NCI-H226 (cell line): ENCODE measurements at places on chromosomes 11 and 22.
A peak's percentile ranks its signal among the peaks of the same experiment; 100 is the strongest.

- DNase-seq, result peak; percentile 60
Measured at GRCh38 chr22:36506637-36507517, at the start of gene FOXRED2. FOXRED2 (minus strand) TSS chr22:36507040; CDS start chr22:36506422, 618 bp downstream.

- no peak for DNase-seq
Measured at GRCh38 chr22:37007651-37008050, 11.6 kb downstream of the TST start.

- no peak for DNase-seq
Measured at GRCh38 chr11:44725757-44726282, 942 bp upstream of the TSPAN18 start.

DNA sequence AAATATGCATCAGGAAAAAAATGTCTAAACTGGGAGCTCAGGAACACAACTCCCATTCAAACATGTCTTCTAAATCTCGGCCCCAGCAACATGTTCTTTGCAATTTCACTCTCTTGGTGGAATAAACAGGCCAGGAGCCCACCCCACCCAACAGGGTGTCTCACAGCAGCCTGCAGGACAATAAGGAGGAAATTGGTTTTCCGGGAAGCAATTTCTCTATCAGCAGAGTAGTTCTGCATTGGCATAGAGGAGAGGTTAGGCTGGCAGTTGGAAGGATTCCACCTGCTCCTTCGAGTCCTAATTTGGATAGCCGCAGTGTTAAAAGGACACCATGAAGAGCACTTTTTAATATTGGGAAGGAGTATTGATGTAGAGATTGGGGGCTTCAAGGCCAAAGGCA lies 55.9 kb upstream of the BARX2 start:
- no peak for DNase-seq

DNA sequence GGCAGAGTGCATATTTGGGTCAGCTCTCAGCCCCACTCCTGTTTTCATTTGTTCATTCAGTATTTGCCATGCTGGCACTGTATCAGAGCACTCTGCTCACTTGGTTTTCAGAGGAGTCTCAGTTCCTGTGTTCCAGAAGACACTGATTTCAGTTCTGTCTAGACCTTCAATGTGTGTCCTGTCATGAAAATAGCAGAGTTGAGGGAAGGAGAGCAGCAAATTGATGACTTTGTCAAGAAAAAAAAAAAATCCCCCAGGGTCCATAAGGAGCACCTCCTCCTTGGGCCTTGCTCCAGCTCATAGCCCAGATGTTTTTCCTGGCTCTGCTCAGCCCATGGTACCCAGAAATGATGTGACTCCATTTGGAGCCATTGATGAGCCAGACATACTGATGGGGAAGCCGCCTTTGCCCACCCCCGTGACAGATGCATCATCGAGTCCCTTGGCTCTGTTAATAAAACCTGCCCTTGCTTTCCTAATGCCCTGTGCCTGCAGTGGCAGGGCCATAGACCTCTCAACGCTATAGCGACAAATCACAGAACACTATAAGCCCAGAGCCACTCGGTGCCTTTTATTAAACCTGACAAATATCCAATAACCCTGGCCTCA lies 107.0 kb downstream of the PKNOX2 start:
- no peak for DNase-seq

DNA sequence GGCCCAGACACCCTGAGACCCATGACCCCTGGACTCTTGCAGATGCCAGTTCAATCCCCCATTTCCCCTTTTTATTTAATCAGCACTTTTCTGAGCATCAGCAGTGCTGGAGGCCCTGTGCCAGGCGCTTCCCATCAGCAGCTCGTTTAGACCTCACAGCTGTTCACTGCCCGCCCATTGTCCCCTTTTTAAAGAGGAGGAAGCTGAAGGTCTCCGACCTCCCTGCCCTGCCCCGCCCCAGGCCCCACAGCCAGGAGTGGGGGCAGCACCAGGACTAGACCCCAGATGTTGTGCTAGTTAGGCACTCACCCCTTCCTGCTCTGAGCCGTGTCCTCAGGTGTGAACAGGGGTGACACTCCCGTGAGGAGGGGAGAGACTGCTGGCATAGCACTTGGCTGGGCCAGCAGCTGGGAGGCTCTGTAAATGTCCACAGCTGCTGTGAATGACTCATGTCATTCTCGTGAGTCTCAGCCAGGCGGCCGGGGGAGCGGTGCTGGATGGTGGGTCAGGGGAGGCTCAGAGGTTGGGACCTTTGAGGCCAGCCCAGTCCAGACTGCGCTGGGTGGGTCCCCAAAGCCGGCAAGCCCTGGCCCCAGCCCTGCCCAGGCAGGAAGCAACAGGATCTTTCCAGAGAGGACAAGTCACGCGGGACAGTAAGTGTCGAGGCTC lies 19.9 kb downstream of the EMID1 start:
- no peak for DNase-seq

DNA sequence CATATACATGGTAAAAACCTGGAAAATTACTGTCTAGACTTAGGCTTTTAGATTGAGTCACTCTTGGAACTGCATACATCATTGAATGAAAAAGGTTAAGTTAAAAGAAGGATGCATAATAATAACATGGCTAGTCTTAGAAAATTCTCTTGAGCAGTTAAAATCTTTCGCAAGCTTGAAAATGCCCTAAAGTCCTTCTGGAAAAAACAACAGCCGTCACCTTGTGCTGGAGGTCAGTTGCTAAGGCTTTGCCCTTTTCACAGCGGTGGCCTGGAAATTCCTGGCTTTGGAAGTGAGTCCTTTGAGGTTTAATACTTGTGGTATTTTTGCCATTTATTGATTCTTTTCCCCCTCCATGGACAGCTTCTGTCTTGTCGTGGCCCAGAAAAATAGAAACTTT lies 17.4 kb upstream of the FBLN1 start:
- no peak for DNase-seq

- no peak for DNase-seq
Measured at GRCh38 chr11:119872611-119873310, 143.8 kb upstream of the NECTIN1 start.

- DNase-seq, result no peak
Measured at GRCh38 chr22:43867839-43868635, 5.7 kb upstream of the SULT4A1 start.

DNA sequence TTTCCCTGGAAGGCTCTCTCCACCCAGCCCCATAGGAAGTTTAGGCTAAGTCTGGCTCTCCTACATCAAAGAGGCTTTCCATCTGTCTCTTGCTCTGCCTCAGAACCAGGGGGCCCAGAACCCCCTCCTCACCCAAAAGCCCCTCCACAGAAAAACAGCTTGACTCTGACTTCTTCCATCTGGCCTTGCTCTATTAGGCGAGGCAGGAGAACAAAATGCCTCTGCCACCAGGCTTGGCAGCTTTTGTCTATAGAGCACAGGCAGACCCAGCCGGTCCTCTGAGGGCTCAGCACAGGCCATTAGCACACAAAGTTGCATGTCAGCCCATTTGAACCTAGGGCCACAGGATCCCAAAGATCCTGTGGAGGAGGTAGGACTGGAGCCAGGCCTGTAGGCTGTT lies 75.7 kb upstream of the SUSD2 start:
- no peak for DNase-seq

DNA sequence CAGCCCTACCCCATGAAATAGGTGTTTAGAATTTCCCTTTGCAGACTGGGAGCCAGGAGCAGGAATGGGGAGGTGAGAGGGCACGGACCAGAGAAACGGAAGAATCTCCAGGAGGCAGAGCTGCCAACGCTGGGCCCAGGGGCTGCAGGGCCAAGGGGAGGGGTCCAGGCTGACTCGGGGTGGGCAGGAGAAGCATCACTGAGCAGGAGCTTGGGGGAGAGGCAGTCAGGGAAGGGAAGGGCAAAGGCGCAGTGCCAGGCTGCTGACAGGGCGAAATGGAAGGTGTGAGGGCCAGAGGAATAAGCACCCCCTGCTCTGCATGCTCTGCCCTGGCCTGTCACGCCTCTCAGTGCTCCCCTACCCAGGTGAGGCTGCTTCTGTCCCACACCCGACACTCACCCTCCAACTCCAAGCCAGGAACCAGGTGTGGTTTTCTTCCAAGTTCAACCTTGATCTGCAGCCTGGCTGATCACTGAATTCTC lies 14.5 kb downstream of the LRRC32 start:
- no peak for DNase-seq

- DNase-seq, result no peak
Measured at GRCh38 chr11:95175818-95176380, 55.1 kb downstream of the SESN3 start.

DNA sequence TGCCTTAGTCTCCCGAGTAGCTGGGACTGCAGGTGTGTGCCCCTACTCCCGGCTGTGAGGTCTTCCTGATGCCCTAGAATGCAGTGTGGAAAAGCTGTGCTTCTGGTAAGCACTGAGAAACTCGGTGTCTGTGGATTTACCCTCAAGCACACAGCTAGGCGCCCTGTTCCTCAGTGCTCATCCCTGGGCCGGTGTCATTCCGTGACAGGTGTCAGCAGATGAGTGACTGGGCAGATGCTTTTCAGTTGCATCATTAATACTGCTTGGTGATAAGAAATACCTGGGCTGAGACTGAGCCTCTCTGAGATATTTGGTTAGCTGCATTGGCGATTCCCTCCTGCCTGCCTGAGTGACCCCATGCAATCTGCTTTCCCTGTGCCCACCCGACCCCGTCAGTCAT lies 21.8 kb downstream of the FAM118A start:
- no peak for DNase-seq

DNA sequence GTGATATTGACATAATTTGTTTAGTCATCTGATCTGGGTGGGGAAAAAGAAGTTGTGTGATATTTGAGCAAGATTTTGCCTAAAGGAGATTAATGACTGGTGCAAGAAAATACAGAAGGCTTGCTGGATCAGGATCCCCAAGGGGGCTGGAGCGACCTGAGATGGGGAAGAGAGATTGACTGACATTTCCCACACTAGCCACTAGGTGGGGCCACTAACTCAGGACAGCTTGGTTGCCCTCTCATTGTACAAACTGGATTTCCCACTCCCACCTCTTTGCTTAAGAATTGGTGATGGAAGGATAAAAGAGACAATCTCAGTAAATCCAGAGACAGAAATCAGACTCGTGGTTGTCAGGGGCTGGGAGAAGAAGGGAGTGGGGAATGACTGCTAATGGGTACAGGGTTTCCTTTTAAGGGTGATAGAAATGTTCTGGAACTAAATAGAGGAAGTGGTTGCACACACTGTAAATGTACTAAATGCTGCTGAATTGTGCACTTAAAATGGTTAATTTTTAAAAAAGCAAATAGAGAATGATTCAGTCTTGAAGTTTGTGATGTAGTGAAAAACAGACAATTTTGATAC lies 50.7 kb downstream of the CTTN start:
- DNase-seq, result no peak

DNA sequence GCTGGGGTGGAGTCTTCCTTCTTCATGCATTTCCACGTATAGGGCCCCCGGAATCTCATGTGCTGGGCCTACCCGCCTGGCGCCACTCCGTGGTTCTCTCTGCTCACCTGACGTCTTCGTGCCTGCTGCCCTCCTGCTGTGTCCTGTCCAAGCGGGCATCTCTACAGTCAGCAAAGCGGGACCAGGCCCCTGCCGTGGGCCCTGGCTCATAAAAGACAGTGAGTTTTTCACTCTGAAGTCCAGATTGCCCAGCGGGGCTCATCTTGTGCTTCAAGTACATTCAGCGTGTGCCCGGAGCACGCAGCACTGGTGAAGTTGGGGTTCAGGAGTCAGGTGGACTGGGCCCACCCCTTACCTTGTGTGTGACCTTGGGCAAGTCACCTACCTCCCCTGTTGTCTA lies 17.4 kb downstream of the C11orf24 start:
- DNase-seq, result no peak

DNA sequence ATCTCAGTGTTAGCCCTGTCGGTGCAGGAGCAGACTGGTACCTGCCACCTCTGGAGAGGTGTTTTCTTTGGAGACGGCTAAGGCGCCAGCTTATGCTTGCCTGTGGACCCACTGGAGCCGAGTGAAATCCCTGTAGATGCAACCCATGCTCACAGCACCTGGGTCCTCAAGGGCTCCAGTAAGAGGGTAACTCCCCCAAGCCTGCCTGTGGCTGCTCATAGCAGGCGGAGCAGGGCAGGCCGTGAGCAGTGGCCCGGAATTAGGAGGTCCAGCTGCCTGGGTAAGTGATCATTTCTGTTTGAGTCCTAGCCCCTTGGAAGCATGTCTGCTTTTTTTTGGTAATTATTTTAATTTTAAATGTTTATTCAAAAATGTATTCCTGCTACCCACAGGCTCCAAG lies 43.8 kb downstream of the NAT10 start:
- DNase-seq, result no peak

DNA sequence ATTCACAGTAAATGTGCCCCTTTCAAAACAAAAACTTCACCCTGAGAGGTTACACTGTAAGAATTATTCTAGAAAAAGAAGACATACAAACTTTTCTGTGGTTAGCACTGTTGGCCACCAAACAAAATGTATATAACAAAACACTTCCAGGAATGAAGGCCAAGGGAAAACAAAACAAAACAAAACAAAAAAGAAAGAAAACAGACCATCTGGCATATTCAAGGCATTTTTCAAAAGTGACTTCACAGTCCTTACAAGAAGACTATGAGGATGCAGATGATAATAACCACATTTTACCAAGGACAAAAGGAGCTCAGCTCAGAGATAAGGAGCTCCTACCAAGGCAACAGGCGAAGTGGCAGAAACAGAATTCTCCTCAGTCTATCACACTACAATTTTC lies 24.9 kb downstream of the CTSC start:
- no peak for DNase-seq

DNA sequence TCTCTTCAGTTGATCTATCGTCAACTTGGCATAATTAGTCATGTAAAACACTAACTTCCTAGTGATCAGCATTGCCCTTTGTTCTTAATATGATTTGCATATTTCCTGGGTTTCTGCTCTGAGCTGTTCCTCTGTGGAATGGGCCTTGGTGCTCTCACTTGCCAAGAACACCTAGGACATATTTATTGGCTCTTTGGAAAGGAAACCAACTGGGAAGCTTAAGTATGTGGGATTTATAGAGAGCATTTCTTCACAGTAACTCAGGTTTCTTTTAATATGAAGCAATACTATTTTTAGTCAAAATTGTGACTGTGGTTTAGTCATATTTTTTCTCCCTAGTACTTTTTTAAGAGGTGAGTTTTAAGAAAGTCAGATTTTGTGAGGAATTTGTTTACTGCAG lies 28.8 kb downstream of the FAT3 start:
- no peak for DNase-seq

- DNase-seq, result no peak
Measured at GRCh38 chr11:86687185-86687778, 14.9 kb upstream of the ME3 start.
